NCI-H460 (cell line): ENCODE measurements at places on chromosomes 12 and 14. TPM values are rescaled to one million over a fixed set of nuclear protein-coding genes. Genes with fewer than 3 reads are reported as not detected.

Gene TBX5
- total RNA-seq, result not detected in 2 replicates

Gene CFAP251
- 4.9 and 5.0 TPM in 2 replicates for total RNA-seq

Gene SYNE3
- 2.7 and 4.0 TPM in 2 replicates for total RNA-seq

Gene NR1H4
- total RNA-seq, result not detected in 2 replicates

Gene KRT75
- not detected in 2 replicates for total RNA-seq

Gene MTHFD1
- total RNA-seq, result 53.6 and 63.5 TPM in 2 replicates

DNA sequence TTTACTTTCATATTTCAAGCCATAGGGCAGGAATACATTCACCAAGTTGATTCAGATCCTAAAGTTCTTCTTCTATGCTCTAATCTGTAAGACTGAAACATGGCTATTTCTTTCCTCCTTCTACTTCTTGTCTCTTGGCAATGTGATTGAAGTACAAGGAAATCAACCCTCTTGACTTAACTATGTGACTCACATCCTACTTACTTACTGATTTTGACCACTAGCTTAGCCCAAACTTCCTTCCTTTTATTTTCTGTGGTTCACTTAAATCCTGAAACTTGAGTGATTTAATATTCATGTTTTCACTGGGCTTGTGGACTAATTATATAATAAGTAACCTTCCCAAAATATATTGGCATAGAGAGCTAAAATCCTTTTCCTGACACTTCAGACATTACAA lies 111.2 kb upstream of the NOVA1 start:
- DNase-seq, result no peak

DNA sequence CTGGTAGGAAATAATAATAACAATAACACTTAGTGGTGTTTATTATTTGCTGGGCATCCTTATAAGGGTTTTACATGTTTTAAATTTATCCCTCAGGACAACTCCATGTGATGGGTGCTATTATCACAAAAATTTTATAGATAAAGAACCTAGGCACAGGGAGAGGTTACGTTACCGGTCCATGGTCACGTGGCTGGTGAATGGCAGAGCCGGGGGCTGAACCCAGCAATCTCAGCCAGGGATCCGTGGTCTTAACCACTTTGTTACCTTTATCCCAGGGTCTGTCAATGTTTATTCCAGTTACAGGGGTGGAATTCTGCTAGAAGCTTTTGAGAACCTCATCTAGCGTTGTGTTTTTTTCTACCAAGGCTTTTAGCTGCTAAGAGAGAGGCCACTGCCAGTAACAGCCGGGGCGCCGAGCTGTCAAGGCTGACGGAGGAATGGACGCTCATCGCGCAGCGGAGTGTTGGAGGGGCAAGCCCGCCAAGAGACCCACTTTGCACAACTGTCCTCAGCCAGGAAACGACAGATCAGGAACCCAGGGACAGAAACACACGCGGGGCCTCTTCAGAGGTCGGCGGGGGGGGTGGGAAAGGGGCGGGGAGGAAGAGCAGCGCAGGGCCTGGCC lies 418 bp downstream of the AMN1 start:
- DNase-seq, result no peak

- DNase-seq, result no peak
These were observed 54.3 kb upstream of the KCNJ8 start for GRCh38 chr12:21828779-21829178.

GRCh38 chr14:89771251-89771650 lies 183.3 kb downstream of the EFCAB11 start:
- DNase-seq, result no peak

- DNase-seq, result no peak
These were observed 3.3 kb downstream of the DDHD1 start for GRCh38 chr14:53149668-53150316.

DNA sequence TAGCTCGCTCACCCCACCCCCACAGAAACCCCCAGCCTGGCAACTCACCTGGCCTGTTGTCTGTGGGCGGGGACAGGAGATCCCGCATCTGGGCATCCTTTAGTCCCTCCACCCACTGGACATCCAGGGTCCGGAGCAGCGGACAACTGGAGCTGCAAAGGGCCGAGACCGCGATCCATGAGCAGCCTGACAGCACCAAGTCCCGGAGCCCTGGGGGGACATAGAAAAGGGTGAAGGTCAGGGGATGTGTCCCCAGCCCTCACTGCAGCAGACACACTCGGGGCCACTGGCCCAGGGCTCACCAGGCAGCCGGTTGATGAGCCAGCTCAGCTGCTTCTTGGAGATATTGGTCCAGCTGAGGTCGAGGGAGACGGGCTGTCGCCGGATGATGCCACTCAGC lies 40.9 kb downstream of the RNF34 start:
- DNase-seq, result no peak

DNA sequence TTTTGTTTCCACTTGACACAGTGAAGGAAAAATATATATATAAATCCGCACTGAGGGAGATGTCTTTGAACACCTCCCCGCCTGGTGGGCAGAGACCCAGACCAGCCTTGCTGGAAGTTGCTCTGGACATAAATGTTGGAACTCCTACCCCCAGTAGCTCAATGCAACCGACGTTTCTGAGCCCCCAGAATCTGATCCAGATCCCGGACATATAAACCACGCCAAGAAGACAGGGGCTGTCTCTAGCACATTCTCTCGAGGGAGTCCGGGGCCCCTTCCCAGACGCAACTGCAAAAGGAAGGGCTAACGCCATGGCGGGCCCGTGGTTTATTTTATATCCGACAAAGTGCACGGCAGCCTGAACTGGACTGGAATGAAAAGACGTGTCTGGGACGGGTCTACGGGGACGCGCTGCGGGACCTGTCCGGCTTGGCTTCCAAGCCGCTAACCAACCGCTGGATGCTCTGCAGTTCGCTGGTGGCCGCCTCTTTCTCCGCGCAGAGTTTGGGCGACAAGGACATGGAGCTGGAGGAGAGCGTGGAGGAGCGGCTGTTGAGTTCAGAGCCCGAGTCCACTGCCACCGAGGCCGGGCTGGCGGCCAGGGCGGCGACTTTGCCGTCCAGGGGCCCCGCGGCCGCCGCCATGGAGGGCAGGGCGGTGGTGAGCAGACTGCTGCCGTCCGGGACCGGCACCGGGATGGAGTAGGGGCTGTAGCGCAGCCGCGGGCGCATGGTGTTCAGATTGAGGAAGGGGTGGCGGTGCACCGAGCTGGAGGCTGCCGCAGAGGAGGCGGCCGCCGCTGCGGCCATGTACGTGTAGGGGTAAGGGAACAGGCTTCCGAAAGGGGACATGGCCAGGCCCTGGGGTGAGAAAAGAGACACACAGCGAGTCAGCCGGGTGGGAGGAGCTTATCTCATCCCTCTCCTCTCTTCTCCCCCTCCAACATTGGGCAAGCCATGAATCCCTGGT lies 12.2 kb downstream of the TBX3 start:
- no peak for DNase-seq

DNA sequence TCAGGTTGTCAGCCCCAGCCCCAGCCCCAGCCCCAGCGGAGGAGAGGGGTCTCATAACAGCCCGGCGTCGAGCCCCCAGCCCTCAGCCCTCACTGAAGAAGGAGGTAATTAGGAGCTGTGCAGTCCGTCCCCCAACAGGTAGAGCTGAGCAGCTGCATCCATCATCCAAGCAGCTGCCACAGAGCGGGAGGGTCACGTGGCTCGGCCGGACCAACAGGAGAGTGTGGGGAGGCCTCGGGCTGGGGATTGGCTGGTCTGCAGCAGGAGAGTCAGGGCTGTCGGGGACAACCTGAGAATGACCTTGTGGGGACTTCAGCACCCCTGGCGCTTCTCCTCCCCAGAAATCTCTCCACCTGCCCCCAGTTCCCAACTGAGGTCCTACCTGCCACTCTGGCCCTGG lies 29.6 kb downstream of the SMUG1 start:
- DNase-seq, result no peak

DNA sequence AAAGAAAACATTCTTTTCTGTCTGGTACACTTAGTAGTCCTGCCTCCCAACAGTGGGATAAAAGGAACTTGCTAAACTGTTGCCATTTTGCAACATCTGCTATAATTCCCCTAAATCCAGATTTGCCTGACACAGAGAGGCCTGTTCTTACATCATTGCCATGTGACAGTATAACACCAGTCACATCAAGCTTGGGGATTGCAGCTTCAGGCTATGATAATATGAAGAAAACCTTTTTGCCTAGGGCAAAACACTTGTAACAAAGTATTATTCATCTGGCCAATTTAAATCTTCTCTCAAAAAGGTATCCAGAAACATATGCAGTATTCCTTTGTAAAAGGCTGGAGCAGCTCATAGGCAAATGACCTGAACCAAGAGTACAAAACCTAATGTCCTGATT lies 80.9 kb upstream of the OTX2 start:
- no peak for DNase-seq

GRCh38 chr14:36655963-36656686 lies 5.5 kb upstream of the PAX9 start:
- peak; percentile 53 for DNase-seq

GRCh38 chr14:22502551-22502950 lies 86.5 kb downstream of the DAD1 start:
- no peak for DNase-seq

DNA sequence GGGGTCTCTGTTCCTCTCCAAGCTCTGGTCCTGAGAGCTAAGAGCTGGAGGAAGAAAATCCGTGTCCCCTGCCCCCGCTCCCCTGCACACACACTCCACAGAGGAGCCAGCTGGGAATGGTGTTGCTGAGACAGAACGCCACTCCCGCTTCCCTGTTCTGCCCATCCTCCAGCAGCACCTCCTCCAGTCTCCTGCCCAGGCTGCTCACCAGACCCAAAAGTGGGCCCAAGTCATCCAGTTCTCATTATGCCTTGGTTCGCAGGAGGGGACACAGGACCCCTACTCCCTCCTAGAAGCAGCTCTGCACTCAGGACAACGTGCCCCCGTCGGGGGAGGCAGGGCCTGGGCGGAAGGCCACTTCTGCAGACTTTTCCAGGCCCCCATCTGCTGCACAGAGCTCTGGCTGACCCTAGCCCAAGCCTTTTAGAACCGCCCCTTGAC lies 830 bp upstream of the TRMT61A start:
- no peak for DNase-seq

DNA sequence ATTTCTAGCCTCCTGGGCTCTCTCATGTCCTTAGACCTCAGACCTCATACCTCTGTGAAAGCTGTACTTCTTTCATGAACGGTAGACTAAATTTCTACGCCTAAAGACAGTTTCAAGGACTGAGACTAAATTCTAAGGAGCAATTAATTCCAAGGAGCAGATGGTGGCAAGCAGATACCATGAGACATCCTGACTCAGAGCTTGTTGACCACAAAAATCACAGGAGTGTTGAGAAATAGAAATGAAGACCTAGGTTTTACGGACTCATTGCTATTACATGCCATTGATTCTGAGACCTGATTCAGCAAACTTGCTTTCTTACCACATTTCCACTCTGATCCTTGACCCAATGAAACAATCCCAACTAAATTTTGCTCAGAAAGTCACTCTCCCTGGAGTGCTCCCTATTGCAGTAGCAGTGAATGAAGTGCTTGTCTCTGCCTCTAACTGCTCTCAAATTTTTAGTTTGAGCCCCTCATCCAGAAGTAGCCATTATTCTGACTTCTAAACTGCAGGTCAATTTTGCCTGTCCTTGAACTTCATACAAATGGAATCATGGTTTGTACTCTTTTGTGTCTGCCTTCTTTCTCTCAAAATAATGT lies 52.0 kb downstream of the PEX5 start:
- no peak for DNase-seq

DNA sequence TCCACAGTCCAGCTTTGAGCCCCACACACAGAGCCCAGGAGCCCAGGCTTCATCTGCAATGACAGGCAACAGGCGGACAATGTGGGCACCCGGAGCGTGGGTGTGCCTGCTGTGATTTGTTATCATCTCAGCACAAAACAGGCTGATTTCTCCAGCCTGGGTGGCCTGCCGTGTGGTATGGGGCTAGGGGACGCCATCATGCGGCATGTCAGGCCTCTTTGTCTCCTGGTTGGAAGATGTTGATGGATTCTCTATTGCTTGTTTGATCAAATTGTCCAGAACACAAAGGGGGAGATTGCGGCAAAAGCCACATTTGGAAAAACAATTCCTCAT lies 147.1 kb downstream of the KIF26A start:
- DNase-seq, result no peak

DNA sequence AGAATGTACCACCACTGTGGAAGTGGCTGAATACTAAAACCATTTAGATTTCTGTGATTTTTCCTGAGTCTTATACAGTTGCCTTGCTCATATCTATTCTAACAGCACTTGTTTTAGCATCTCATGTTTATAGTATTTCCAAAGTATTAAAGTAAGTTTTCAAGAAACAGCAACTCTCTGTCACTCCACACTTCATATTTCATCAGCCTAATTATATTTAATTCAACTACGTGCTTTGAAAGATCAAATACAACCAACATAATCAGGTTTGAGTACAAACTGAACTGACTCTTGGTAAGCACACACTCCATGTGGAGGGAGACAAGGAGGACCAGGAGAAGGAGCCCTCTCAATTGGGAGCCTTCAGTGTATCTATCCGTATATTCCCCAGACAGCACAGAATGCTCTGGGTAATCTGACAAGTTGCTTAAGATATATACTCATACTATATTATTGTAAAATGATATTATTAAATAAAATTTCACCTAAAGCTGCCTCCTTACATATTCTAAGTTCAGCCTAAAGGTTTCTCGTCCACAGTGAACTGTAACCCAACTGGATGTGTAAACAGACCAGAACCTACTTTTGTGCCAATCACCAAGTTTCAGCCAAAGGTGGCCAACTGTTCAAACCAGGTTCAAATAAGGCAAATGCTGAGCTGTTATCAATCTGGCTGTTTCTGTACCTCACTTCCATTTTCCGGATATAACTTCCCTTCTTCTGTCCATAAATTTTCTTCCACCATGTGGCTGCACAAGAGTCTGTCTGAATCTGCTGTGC lies 105.0 kb upstream of the RASSF8 start:
- DNase-seq, result no peak
